Endothelial cell of umbilical vein (primary cell): ENCODE measurements at places on chromosomes 5 and 9. TPM values are rescaled to one million over a fixed set of nuclear protein-coding genes. Genes with fewer than 3 reads are reported as not detected.

The NR5A1 gene
- total RNA-seq = not detected in 2 replicates

The ZBED3 gene
- 11.8 and 16.0 TPM in 2 replicates for total RNA-seq

The CER1 gene
- total RNA-seq = not detected in 2 replicates

The BTNL8 gene
- not detected in 2 replicates for total RNA-seq

The ZNF454 gene
- 0.55 TPM in 1 of 2 replicates, not detected in the other for total RNA-seq
